ENCODE measurements at places on chromosomes 5 and 9.

GRCh38 chr9:86034863-86035734 lies 64.3 kb downstream of the GOLM1 start:
- DNase-seq: no peak

DNA sequence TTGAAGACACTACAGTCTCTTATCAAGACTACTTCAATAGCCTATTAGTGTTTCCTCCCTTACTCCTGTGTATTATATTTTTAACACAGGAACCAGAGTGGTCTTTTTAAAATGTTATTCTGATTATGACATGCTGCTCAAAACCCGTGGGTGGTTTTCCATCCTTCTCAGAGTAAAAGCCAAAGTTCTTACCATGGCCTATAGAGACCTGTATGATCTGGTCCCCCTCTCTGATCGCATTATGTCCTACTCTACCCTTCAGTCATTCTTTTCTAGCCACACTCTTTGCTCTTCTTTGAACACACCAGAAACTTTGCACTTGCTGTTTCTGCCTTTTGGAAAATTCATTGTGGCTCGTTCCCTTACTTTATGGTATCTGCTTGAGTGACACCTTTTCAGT lies 13.8 kb downstream of the RECK start:
- DNase-seq: no peak

- no peak for DNase-seq
Measured at GRCh38 chr9:14309403-14309802, 4.5 kb downstream of the NFIB start.

GRCh38 chr5:132496631-132497487 lies 6.3 kb upstream of the IRF1 start:
- peak; percentile 67 for DNase-seq

GRCh38 chr5:80703747-80704146 lies 49.0 kb upstream of the DHFR start:
- DNase-seq: no peak

DNA sequence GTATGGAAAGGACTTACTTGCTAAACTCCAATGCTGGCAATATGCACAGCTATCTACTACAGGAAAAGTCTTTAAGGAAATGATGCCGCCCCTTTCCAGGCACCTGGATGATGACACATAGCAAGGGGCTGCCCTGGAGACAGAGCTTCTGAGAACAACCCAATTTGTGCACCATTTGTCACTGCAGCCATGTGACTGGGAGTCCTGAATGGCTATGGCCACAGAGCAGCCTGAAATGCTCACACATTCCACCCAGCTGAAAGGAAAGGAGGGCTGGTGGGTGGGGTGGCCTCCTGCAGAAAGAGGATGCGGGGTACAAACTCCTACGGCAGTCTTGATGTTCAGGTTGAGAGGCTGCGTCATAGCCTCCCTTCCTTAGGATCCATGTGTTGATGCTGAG lies 70.1 kb upstream of the FSTL4 start:
- no peak for DNase-seq

- no peak for DNase-seq
Measured at GRCh38 chr5:145345511-145346287, 489.4 kb downstream of the PRELID2 start.

- DNase-seq: no peak
Measured at GRCh38 chr9:89309166-89309565, 1.8 kb upstream of the CKS2 start.

- no peak for DNase-seq
Measured at GRCh38 chr9:89137542-89138462, 40.8 kb downstream of the SHC3 start.

GRCh38 chr9:69249337-69249736 lies 75.3 kb downstream of the TJP2 start:
- no peak for DNase-seq

DNA sequence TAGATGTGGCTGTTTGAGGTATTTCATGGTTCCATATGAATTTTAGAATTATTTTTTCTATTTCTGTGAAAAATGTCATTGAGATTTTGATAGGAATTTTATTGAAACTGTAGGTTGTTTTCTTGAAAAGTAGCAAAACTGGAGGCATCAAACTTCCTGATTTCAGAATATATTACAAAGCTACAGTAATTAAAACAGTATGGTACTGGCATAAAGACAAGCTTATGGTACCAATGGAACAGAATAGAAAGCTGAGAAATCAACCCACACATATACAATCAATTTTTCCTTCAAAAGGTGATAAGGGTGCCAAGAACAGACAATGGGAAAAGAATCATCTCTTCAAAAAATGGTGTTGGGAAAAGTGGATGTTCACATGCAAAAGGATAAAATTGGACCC lies 197.7 kb upstream of the DAP start:
- no peak for DNase-seq

DNA sequence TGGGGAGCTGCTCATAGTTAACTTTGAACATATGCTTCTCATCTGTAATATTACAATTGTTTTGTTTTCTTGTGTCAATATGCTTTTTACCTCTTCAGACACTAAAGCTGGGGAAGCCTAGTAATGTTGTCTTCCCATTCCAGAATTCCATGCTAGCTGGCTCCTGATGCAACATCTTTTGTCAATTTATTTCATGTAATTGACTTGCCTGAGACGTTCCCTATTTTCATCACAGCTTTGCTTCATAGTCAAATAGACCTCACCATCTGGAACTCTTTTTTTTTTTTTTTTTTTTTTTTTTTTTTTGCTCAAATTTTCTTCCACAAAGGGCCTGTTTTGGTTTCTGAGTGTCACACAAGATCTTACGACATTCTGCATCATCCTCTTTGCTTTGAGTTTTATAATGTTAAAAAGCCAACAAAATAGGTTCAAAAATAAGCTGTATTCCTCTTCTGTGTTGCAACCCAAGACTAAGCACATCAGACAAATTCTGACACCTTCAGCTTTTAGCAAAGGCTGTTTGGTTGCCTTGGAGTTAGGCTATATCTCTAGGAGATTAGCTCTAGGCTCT lies 235.2 kb downstream of the NR3C1 start:
- DNase-seq: no peak

DNA sequence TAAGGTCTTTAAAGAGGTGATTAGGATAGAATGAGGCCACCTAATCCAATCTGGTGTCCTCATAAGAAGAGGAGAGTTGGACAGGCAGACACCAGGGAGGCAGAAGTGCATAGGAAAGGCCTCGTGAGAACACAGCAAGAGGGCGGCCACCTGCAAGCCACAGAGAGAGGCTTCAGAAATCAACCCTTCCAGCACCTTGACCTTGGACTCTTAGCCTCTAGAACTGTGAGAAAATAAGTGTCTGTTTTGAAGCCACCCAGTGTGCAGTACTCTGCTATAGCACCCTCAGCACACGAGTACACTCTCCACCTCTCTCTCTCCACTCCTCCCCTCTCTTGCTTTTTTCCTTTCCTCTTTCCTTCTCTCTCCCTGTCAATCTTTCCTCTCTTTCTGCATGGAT lies 26.8 kb downstream of the NIPAL4 start:
- no peak for DNase-seq

- DNase-seq: no peak
Measured at GRCh38 chr9:135993409-135993742, 32.2 kb upstream of the UBAC1 start.

GRCh38 chr5:176131771-176132170 lies 106.5 kb upstream of the SIMC1 start:
- DNase-seq: no peak

GRCh38 chr5:88799938-88800535 lies 82.9 kb downstream of the MEF2C start:
- no peak for DNase-seq

DNA sequence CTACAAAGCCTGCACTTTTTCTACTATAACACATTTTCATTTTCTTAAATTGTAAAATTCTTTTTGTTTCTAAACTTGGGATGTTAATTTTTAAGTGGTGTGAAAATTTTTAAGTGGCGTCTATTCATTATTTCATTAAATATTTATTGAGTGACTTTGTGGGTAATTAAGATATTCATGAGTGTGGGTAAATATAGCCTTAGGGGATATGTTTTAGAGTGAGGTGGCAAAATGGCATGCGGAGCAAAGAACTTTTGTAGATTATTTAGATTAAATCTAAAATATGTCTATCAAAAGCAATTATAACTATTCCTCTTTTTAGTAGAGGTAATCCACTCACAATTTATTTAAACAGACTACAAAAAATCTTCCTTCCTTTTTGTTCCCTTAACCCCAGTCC lies 188.4 kb downstream of the PCSK1 start:
- no peak for DNase-seq

GRCh38 chr5:53480416-53481158 lies at the start of gene FST:
TSS of gene FST (plus strand) at chr5:53480629. CDS start at chr5:53480792, 163 bp downstream.
- no peak for DNase-seq

DNA sequence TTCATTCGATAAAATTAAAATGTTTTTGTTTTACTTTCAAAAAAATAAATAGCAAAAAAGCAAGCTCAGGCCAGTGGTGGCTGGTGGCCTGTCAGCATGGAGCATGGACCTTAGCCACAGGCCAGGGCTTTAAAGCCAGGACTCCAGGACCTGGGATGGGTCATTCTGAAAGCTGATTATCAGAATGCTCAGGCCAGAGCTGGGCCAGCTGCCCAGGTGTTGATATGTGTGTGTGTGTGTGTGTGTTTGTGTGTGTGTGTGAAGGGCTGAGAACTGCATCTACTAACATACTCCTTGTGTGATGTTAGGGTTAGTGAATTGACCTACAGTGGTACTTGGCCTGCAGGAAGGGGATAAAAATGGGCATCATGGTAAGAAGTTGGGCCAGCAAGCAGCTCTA lies 21.5 kb downstream of the PALM2AKAP2 start:
- no peak for DNase-seq

- DNase-seq: no peak
Measured at GRCh38 chr9:135887021-135887507, 20.3 kb downstream of the CAMSAP1 start.

GRCh38 chr5:180472269-180472668 lies 21.9 kb upstream of the CNOT6 start:
- no peak for DNase-seq

DNA sequence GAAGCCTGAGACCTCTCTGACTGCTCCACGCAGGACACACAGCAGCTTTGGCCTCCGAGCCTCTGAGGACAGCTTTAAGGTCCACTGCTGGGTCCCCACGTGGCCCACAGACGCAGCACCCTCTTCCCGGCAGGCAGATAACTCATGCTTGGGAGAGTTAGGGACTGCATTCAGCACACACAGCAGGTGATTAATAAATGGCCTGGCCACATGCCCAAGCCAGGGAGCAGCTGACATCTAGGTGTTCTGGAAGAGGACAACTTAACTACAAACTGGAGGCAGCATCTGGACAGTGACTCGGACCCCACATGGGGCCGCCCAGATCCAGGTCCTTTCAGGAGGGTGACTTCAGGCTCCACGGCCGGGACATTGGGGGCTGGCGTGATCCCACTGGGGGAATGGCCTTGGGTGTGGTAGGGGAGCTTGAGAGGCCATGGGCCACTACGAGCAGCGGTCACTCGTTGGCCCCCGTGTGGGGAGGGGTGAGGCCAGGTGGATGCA lies 11.3 kb downstream of the NINJ1 start:
- no peak for DNase-seq

- DNase-seq: no peak
Measured at GRCh38 chr9:15139469-15139868, 167.5 kb downstream of the TTC39B start.

GRCh38 chr5:95892784-95893354 lies 68.8 kb downstream of the ELL2 start:
- no peak for DNase-seq

DNA sequence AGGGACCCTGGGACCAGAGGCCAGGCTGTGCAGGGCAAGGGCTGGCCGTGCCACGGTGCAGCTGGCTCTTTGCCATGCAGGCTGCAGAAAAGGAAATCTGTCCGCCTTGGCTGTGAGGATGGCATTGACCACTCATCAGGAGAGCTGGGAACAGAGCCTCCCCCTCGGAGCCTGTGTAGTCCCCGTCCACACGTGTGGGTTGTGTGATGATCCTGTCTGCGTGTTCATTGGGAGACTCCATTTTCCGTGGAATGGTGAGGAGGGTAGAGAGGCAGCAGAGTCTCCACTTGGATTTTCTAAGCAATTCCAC lies 47.7 kb downstream of the EHMT1 start:
- DNase-seq: no peak

- DNase-seq: no peak
Measured at GRCh38 chr9:84862810-84863287, 193.3 kb downstream of the NTRK2 start.

GRCh38 chr9:88216126-88216995 lies 78.1 kb upstream of the SPATA31C2 start:
- no peak for DNase-seq

GRCh38 chr5:72878854-72879253 lies 62.4 kb downstream of the TNPO1 start:
- no peak for DNase-seq

GRCh38 chr5:68505917-68506860 lies 290.6 kb downstream of the PIK3R1 start:
- DNase-seq: no peak

GRCh38 chr9:86407022-86407421 lies 52.8 kb upstream of the TUT7 start:
- peak; percentile 7 for DNase-seq

GRCh38 chr5:128687930-128688329 lies 149.9 kb upstream of the FBN2 start:
- no peak for DNase-seq

Data from T-helper 2 cell treated with Interferon-gamma antibody and Interleukin-4, amounts not matched to agents 5 μg/mL and 100 μg/mL, for 36 hours (primary cell).